NCI-H2171 (cell line): ENCODE measurements at places on chromosomes 6 and 20.

- no peak for DNase-seq
Observed at GRCh38 chr6:41408982-41409381, 73.6 kb downstream of the NCR2 start.

DNA sequence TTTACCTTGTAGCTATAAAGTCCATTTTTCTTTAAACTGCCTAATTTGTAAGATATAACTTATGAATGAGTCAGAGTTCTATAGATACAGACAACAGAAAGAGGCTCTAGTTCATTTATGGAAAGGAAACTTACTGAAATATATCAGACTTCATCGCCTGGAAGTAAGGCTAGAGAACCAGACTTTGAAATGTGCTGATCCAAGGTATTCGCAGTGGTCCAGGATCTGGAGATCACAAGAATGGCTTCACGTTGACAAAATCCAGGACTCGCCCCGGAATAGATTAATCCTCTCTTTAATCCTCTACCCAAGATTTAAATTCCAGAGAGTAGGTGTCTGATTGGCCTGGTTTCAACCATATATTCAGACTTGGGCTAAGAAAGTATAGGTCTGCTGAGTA is 69.1 kb upstream of the LOC128125822 start:
- no peak for DNase-seq

GRCh38 chr6:316753-317038 is 24.4 kb downstream of the DUSP22 start:
- no peak for DNase-seq

DNA sequence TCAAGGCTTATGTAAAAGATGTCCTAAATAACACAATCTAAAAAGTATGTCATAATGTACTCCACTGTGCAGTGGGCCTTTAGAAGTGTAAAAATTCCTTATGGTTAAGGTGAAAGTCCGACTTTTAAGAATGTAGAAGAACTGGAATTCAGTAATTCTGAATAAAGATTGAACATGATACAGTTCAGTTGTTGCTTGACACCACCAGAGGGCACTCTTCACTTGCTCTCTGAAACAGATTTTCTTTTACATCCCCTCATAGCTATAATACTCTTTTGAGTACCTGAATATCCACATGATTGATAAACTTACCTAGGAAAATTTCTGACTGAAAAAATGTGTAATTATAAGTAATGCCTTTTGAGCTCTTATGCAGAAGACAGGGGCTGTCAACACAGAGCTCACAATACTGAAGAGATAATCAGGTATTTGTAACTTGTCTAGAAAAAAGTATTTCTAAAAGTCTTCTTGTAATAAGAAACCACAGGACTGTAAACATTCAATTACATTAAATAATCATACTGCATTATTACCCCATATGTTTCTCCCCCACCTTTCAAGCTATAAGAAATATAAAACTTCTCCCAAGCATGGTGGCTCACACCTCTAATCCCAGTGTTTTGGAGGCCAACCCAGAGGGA is 92.1 kb downstream of the POPDC3 start:
- peak; percentile 30 for DNase-seq

- no peak for DNase-seq
Observed at GRCh38 chr6:46961232-46961631, 39.5 kb upstream of the ADGRF5 start.

DNA sequence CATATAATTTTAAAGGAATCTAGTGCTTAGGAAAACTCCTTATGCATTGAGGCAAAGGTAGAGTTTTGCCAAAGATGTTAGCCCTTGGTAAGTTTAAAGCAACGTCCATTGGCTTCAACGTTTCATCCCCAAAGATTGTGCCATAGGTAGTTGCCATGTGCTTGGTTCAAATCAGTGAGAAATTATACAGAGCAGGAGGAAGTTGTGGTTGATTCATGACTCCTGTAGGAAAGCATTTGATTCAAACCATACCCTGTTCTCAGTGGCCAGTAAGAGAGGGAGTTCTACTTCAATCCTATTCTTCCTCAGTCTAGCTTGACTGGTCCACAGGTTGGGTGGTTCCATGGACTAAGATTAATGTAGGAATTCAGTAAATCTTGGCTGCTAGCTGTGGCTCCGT is 535.6 kb downstream of the QKI start:
- DNase-seq: no peak

DNA sequence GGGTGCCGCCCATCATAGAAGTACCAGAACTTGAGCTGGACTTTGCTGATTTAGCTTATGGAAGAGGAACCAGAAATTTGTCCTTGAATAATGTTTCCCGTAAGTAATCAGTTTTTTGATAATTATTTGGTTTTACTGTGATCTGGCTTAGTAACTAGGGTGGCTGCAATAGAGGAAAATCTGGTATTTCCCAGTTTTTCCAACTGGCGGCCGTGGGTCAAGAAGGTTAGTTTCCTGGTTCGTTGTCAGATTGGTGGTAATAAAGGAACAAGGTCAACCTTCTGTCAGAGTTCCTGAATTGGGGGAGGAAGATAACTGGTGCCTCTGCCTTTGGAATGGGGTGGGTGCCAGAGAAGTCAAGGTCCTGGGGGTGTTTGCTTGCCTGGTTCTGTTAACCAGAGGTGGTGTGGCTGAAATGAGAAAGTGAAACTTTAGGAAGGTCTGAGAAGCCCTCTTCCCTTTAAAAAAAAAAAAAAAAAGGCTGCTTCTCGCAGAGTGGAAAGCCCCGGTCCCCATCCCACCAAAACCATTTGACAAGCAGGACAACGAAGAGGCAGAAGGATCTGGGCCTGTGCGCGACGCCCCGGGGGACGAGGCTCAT is at the start of gene CALHM6:
CALHM6 (plus strand) TSS at position 45 of the 601 bp plus-strand sequence; CDS start at position 600, 555 bp downstream.
- no peak for DNase-seq

GRCh38 chr6:134049176-134049575 is 3.2 kb downstream of the SLC2A12 start:
- DNase-seq: no peak

DNA sequence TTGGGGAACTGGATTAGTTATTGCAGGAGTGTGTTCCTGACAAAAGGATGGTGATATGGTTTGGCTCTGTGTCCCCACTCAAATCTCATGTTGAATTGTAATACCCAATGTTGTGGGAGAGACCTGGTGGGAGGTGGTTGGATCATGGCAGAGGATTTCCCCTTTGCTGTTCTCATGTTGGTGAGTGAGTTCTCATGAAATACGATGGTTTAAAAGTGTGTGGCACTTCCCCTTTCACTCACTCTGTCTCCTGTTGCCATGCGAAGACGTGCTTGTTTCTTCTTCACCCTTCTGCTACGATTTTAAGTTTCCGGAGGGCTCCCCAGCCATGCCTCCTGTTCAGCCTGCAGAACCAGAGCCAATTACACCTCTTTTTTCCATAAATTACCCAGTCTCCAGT is 16.2 kb upstream of the TREM1 start:
- DNase-seq: no peak

DNA sequence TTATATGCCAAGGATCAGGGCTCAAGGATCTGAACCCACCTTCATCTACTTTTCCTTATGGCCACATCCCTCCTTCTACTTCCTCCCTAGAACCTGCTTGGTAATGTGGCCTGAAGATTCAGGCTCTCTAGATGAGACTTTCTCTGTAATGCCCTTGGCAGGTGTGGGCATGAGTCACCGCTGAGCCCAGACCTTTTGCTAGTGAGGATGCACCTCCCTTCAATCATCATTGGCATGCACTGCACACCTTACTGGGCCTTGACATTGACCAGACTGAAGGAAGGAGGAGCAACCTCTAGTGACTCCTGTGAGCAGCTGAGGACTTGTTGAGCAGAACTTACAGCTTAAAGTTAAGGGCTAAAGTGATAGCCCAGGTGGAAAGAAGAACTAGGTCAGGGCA is 405.3 kb downstream of the MAFB start:
- no peak for DNase-seq

DNA sequence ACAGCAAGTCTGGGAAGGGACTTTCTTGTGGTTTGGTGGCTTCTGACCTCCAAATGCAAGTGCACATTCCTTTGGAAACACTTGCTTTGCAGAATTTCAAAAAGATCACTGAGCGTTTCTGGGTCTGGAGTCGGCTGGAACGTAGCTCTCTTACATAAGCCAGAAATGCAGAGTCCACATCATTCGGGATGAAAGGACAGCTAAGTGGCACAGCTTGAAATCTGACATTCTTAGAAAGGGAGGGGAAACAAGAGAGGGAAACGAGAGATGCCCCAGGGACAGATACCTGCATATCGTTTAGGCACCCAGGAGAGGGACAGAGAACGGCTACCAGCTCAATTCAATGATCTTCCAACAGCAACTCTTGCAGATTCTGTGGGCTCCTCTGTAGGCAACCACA is 118.7 kb downstream of the NFATC2 start:
- no peak for DNase-seq

GRCh38 chr6:100179576-100179975 is 185.6 kb upstream of the MCHR2 start:
- DNase-seq: no peak

GRCh38 chr6:56235245-56235644 is 12.1 kb downstream of the COL21A1 start:
- no peak for DNase-seq
